DMS 273 treated with DMSO at 0.1 percent for 48 hours (cell line): ENCODE measurements at places on chromosomes 7 and 10.
A peak's percentile ranks its signal among the peaks of the same experiment; 100 is the strongest.

DNA sequence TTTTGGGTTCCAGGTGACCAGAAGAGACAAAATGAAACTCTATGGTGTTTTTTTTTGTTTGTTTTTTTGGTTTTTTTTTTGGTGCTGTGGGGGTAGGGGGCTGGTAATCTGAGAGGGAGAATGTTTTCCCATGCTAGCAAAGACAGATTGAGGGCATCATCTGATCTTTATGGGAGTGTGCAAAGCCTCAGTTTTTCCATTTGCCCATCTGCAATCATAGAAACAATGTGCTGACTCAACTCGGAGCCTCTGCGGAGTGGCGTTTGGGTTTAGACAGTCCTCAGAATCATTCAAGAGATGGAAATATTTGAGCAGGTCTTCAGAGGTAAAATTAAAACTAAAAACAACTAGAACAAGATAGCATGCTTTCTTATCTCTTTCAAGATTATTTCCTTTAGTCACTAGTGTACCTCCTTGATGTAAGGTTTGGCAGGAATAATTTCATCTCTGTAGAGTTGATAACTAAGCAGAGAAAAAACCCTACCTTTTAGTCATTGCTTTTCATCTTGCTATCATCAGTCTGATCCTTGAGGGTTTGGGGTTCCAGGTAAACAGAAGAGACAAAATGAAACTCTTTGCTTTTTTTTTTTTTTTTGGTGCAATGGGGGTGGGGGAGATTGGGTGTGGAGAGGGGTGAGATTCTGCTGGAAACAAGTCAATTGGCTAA lies 18.0 kb downstream of the CNNM2 start:
- no peak for DNase-seq

- DNase-seq = no peak
These were observed 28.4 kb downstream of the IQCE start for GRCh38 chr7:2587134-2587533.

GRCh38 chr7:32025381-32026082 lies 44.7 kb downstream of the PDE1C start:
- DNase-seq = peak; percentile 47

- DNase-seq = no peak
These were observed 602.2 kb downstream of the LRMDA start for GRCh38 chr10:76033457-76034196.

GRCh38 chr7:108196004-108196403 lies 65.8 kb upstream of the LAMB4 start:
- no peak for DNase-seq

- DNase-seq = no peak
These were observed 39.3 kb upstream of the MKI67 start for GRCh38 chr10:128165536-128165935.

DNA sequence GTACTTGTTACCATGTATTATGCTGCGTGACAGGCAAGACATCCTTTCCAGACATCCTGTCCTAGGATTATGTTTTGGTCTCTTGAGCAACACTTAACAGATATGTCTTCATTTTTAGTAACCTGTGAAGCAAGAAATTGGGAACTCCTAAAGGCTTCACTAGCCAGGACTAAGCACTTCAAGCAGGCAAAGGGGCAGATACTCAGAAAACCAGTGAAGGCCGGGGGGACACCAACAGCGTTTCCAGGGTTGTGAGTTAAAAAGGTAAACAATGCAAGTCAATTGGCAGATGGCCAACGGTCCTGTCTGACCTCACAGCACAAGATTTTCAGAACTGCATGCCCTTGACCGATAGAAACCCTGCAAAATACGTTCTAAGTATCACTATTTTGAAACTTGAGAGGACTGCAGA lies 77.6 kb upstream of the SFMBT2 start:
- no peak for DNase-seq

GRCh38 chr10:101839002-101839401 lies 4.6 kb downstream of the KCNIP2 start:
- DNase-seq = no peak

DNA sequence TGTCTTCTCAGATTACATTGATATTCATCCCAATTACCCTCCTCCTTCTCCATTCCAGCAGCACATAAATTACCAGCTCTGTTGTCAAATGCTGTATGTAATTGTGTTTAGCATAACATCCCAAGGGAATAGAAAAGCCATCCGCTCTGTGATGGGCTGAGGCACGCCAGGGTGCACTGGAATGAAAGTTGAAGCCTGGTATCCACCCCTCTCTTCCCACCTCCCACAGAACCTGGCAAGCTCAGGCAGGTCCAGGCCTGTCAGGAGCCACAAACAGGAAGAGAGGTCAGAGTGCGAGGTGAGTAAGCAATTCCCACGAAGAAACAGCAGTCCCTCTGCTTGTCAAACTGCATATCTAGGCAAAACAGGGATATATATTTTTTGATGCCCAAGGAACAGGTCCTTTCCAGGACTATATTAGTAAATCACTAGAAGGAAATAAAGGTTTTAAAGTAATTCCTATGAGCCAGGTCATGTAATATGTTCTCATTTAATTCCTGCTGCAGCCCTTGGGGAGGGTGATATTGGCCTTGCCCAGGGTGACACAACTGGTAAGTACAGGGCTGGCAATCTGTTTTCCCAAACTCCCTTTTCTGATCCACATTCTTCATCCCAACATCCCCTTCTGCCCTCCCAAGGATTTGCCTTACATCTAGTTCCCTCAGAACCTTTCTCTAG lies 155.6 kb upstream of the GHITM start:
- no peak for DNase-seq

DNA sequence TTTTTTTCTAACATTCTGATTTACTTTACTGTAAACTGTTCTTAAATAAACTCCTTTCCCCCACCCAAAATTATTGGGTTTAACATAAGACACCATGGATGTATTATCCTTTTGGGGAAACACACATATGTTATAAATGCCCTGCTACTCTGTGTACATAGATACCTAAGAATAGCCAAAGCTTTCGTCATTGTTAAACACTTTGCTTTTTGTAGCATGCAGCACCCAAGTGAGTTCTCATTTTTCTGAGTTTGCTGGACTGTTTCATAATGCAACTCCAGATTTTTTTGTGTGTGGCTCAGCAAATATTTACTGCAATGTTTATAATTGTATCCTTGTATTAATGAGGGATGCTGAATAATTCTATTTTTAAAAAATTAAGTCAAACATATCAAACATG lies 86.9 kb downstream of the VTI1A start:
- no peak for DNase-seq
